ENCODE measurements at places on chromosomes 11 and 22.
A peak's percentile ranks its signal among the peaks of the same experiment; 100 is the strongest.

DNA sequence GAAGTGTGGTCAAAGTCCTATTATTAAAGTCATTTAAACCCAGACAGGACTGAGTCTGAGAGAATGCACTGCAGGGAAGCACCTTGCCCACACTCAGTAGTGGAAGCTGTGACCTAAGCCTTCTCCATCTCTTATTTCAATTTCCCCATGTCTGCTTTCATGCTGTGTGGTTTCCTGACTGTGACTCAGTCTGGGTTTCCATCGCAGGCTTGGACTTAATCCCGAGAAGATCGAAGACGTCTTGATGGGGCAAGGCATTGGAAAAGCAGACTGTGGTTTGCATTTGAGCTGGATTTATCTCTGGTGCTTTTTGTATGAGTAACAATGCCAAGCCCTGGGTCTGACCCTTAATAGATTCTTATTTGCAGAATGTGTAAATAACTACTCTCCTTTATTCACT, 238.9 kb downstream of the NTM start:
- peak; percentile 93 for DNase-seq

- no peak for DNase-seq
These were observed 35.6 kb downstream of the ASRGL1 start for GRCh38 chr11:62372871-62373270.

- peak; percentile 78 for DNase-seq
These were observed 2.2 kb upstream of the RPS19BP1 start for GRCh38 chr22:39534591-39535356.

DNA sequence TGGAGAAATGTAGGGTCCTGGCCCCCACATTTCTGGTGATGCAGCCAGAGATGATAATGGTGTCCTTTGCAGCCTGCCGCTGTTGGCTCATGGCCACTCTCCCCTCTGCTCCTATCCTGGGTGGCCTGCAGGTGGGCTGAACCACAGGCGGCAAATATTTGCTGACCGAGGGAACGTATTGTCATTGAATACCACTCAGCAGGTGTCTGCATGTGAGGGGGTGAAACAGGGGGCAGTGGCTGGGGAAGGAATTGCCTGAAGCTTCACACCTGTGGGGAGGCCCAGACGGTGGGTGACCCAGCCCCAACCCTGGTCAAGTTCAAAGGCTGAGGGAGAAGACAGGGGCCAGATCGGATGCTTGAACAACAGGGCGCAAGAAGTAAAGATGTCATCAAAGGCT, 73.3 kb upstream of the WNT11 start:
- no peak for DNase-seq

DNA sequence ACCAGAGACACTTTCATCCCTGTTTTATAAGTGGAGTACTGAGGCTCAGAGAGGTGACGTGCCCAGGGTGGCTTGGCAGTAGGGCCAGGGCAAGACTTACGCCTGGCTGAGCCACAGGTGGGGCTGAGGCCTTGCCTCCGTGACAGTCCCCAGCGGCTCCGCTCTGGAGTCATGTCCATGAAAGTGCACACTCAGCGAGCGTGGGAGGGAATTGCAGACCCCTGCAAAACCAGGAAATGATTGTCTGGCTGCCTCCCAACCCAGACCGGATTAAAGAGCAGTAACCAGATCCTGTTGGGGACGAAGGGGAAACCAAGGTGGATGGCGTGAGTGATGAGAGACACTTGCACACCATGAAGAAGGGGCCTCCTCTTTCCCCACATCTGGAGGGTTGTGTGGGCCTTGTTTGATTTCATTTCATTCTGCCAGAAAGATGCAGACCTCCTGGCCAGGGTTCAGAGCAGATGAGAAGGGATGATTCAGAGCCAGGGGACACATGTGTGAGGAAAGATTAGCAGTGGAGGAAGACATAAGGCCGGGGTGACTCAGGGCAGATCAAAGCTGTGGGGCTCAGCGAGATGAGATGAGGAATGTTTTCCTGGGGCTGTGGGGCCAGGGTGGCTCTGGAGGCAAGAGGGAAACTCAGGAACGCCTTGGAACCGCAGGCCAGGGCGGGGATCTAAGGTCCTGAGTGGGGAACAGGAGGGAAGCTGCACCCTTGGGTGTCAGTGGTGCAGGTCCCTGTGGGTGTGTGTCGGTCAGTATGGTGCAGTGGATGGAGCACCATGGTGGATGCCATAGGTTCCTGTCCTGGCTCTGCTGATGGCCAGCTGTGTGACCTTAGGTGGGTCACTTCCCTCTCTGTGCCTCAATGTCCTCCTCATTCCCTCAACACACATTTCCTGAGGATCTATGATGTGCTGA, 29.9 kb upstream of the LRRC32 start:
- peak; percentile 90 for DNase-seq

DNA sequence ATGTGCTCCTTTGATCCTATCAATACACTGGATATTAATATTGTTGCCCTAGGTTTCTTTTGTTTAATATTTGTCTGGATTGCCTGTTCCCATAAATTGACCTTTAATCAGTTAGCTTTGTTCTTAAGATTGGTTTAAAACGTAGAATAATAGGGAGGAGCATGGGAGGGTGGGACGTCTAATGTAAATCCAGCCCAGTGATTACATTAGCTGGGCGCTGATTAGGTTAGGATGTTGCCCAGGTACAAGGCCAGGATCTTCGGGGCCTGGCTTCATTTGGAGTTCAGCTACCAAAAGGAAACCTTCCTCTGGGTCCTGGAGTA, at the start of gene SRSF8:
Gene SRSF8, plus strand, starts transcription at position 204 of the 323 bp plus-strand sequence. CDS start 308 bp downstream, outside the sequence.
- DNase-seq, result no peak

DNA sequence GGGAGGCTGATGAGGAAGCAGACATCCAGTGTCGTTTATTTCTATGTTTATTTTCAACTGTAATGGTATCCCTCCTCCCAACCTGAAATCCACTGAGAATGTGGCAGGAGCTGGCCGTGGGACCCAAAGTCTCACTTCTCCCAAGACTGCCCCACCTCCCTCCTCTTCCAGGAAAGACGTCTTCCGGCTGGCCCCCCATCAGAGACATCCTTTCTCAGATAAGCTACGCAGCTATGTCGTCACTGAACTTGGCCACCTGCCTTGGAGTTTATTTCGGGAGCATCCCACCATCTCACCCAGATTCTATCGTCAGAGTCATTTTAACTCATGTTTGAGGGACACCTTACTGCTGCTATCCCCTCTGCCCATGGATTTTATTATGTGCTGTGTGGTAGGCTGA, 13.9 kb downstream of the TMEM184B start:
- DNase-seq, result no peak

DNA sequence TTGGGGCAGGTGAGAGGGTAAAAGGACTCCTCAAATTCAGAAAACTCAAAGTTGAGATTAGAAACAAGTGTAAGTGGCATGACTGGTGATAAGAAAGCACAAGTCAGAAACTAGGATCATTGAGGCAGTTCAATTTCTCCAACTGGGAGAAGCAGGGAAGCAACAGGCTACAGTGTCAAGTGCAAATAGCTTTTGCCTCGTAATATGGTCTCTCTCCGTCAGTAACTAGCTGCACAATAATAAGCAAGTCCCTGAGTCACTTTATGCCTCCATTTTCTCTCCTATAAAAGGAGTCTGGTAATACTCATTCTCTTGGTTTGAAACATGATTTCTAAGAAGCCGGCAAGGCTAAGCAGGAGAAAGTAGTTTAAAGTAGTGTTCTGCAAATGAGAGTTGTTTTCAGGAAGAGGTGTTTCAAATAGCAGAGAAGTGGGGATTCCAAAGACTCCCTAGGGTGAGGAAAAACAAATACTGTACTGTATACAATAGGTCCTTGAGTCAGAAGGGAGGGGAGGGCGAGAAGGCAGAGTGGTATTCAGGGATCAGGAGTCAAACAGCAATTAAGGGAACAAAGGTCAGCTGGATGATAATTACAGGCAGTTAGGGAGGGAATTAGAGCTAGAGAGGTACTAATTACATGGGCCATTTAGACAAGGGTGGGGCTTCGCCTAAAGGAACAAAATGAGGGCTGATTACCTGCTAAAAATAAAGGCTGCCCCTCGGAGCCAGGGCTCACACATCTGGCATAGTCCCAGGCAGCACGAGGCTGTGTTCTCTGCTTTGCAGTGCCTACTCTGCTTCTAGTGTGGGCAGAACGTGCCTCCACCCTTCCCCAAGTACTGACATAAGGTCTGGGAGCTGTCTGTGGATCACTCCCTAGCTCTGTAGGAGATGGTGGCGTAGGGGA, 96.0 kb upstream of the BDNF start:
- no peak for DNase-seq

- peak; percentile 2 for DNase-seq
These were observed 28.6 kb downstream of the ALG8 start for GRCh38 chr11:78110830-78111229.

GRCh38 chr11:121958971-121959325, 157.1 kb downstream of the BLID start:
- DNase-seq, result peak; percentile 38

DNA sequence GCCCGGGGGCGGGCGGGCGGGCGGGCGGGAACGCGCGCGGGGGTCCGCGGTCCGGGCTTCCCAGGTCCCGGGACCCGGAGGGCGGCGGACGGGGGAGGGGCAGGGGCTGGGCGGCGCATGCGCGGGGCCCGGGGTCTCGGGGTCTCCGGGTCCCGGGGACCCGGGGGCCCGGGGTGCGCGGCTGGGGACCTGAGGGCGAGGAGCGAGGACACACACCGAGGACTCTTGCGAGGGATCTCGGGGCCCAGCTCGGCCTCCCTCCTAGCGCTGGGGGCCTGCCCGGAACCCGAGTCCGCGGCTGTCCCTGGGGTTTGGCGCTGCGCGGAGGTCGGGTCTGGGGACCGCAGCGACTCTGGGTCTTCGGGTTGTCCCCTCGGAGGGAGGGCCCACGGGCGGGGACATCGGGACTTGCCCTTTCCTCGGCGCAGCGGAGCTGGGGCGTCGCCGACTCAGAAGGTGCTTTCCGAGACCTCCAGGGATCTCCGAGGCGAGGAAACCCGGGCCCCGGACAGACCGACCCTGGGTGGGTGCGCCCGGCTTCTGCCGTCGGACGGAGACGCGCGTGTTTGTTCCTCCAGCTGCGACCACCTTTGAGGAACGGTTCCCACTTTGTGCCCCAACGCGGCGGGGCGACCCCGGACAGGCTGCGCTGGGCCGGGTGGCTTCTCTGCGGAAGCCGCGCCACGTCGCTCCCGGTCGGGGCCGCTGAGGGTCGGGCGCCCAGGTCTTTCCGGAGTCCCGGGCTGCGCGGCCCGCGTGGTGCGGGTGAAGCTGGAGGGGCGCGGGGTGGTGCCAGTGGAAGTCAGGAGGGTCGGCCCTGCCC, 540 bp downstream of the PPARA start:
- no peak for DNase-seq

DNA sequence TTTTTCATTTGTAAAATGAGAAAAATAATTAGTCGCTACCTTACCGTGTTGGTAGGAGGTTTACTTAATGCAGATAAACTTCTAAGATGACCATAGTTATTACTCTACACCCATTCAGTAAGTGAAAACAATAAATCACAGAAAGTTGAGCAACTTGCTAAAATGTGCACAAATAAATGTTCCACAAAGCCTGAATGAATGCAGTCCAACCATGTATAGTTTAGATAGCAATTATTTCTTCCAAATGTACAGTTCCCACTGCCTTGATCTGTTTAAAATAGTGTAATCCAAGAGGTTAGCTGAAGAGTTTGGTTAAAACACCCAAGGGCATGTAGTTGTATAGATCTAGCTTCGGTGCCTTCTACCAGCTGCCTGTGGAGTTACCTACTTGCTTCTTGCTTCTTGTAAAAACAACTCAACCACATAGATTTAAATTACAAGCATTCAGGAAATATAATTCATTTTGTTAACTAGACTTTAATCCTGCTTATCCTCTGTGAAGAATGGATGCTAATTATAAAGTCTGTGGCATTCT, 106.3 kb upstream of the CARD18 start:
- no peak for DNase-seq

- DNase-seq, result no peak
These were observed 67.5 kb upstream of the TIMP3 start for GRCh38 chr22:32733923-32734514.

DNA sequence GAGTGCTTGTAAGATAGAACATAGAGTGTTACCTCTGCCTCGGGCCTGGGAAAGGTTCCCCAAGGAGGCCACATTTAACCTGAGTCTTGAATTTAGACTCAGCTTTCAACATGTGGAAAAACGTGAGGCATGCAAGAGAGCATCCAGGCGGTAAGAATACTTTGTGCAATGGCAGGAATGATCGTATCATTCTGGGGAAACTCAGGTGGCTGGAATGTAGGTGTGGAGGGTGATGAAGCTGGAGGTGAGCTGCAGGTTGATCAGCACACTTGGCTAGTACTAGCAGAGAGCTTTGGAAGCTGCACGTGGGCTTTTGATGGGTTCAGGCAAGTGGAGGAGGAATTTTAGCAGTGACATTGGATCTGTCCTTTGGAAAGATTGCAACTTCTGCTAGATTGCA, 270.3 kb upstream of the RAG2 start:
- DNase-seq, result no peak

- DNase-seq, result no peak
These were observed 39.7 kb downstream of the ADAMTS8 start for GRCh38 chr11:130388607-130389205.

DNA sequence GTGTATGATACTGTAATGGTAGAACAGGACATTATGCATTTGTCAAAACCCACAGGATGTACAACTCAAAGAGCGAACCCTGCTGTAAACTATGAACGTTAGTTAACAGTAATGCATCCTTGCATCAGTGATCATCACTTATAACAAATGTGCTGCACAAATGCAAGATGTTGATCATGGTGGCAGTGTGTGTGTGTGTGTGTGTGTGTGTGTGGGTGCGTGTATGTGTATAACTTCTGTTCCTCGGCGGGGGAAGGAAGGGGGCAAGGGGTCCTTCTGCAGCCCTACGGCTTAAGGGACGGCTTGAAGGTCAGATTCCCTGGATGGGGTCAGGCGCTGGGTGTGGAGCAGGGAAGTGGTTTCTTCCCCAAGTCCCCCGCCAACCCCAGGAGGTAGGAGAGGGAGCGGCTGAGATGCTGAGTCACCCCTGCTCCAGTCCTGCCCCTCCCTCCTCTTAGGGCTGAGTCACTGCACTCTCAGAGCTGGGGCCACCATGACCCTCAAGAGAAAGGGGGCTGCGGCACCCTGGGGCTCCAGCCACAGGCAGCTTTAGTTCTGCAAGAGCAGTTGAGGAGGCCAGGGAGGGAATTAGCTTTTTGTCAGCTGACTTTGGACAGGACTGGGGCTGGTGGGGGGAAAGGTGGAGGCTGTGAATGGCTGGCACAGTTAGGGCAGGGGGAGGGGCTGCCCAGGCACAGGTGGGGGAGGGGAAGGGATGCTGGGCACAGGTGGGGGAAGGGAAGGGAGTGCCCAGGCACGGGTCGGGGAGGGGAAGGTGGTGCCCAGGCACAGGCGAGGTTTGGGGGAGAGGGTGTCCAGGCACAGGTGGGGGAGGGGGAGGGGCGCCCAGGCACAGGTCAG, 8.8 kb upstream of the CTSD start:
- peak; percentile 96 for DNase-seq

DNA sequence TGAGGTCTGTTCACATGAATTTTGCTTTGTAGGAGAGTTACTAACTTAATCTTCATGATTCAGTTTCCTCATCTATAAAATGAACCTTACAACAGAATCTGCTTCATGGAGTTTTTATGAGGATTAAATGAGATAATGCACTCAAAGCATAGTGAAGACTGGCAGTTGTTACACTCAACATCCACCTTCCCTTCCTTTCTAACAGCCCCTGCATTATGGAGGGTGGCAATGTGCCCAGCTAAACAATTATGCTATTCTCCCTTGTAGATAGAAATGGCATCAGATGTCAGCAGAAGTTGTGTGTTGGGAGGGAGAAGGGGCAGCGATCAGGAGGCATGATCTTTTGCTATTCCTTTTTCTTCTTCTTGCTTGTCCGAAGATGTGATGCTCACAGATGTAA, 6.5 kb downstream of the POU2AF1 start:
- DNase-seq, result no peak

GRCh38 chr11:126414615-126415014, 59.1 kb downstream of the ST3GAL4 start:
- no peak for DNase-seq

- DNase-seq, result peak; percentile 59
These were observed 42.6 kb upstream of the P4HA3 start for GRCh38 chr11:74354036-74354435.

All from fibroblast of skin of scalp (primary cell).